Activated CD8-positive, alpha-beta memory T cell treated with anti-CD3 and anti-CD28 coated beads for 1 hour (primary cell): ENCODE measurements at places on chromosomes 7 and 10.

GRCh38 chr7:103437623-103438022 is 8.4 kb downstream of the SLC26A5 start:
- no peak for DNase-seq

DNA sequence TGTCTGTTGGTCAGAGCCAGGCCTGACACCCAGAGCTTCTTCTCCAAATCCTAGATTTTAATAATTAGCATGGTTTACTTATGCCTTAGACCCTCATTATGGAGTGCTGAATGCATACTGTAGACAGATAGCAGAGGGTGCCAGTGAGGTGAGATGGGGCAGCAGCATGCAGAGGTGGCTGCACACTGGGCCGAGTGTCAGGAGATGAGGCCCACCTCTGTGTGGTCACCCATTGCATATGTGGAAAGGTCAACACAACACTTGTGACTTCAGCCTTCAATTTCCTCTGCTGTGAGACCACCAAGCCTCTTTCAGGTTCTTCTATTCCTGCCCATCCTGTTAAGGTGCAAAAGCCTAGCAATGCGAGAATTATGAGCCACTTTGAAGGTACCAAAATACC is 39.7 kb upstream of the NMT2 start:
- DNase-seq = no peak

DNA sequence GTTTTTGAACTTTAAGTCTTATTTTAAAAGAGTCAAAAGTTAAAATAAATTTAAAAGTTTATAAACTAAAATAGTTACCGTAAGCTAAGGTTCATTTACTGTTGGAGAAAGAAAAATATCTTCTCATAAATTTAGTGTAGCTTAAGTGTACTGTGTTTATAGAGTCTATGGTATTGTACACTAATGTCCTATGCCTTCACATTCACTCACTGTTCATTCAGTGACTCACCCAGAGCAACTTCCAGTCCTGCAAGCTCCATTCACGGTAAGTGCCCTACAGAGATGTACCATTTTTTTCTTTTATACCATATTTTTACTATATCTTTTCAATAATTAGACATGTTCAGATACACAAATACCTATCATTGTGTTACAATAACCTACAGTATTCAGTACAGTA is 97.6 kb downstream of the PTN start:
- no peak for DNase-seq

GRCh38 chr10:99883523-99883922 is 101.1 kb downstream of the ABCC2 start:
- DNase-seq = no peak

- no peak for DNase-seq
Observed at GRCh38 chr10:28367929-28368484, 65.1 kb upstream of the MPP7 start.

DNA sequence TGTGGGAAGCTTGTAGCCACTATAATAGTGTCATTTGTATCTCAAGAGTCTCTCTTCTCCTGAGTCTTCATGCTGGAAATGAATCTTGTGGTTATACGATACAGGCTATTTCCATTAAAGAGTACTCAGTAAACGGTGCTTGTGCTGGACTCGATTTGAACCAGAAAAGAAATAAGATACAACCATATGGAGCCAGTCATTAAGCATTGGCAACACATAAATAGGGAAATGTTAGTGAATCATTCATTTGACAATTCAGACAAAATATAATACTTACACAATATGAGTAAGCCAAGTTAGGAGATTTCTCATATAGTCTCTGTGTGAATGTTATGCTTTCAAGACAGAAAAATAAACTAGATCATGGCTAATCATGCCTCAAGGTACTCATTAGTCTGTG is 356.8 kb downstream of the PLXDC2 start:
- DNase-seq = no peak

- no peak for DNase-seq
Observed at GRCh38 chr10:56593120-56593519, 232.1 kb upstream of the ZWINT start.

DNA sequence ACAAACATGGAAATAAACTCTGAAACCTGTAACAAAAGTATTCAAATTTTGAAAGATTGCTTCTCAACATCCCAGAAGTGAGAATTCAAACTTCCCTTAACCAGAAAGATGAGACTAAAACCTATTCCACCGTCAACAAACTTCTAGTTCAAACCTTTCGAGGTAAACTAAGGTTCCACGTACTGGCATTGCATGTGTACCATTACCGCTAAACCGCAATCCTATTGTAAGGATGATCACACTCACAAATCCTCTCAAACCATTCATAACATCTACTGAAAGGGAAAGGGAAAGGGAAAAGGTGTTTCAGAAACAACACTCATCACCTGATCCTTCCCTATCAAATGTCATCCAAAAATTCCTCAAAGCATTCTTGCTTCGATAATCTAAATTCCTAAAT is 3.1 kb downstream of the SMURF1 start:
- DNase-seq = no peak

DNA sequence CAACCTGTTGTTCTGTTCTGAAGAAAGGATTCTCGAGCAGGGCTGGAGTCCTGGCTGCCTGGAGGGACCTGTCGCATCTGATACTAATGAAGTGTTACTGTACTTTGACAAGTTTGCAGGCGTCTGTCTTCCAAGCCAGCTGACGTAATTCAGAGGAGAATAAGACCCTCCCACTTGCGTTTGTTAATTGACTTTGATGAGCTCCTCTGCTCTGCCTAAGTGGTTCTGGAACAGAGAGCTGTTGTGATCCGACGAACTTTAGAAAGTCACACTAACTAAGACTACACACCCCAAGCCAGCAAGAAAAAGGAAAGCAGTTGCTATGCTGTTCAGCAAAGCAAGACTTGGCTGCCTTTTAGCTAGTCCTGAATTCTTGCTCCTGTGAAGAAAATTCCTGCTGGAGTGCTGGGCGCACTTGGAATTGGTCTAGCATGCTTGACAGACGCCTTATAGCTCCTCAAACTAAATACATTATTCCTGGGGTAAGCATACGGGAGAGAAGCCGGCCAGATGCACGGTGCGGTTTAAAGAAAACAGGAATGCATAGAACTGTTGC is 200.3 kb downstream of the CACNB2 start:
- DNase-seq = no peak

DNA sequence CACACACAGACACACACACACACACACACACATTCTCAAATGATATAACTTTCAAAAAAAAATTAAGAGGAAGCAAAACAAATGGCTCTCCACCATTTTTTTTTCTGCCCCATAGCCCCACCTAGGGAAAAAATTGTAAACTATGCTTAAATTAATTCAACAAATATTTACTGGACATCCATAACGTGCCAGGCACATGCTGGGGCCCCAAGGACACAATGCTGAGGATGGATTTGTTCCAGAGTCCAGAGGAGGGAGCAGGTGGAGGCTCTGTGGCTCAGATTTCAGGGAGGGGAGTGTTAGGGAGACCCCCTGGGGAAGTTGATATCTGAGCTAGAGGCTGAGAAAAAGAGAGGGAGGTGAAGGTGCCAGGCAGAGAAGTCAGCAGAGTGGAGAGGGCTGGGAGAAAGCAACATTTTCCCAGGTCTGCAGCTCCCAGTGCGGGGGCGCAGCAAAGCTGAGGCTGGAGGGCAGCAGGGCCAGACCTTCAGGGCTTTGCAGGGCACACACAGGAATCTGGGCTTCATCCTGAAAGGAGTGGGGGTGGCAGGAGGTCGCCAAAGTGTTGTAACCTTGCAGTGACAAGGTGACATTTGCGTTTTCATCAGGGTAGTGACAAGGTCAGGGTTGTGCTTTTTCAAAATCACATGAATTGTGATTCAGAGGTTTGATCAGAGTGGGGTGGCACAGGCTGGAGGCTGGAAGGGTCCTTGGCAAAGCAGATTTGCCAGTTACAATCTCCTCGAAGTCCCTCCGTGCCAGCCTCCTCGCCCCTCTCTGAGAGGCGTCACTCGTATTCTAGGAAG is 261.6 kb downstream of the WDR11 start:
- DNase-seq = no peak

GRCh38 chr7:909358-910329 is 33.3 kb downstream of the GET4 start:
- DNase-seq = no peak

- DNase-seq = no peak
Observed at GRCh38 chr7:121605317-121605680, 209.2 kb upstream of the FAM3C start.

- DNase-seq = no peak
Observed at GRCh38 chr10:23110722-23111516, 15.5 kb downstream of the MSRB2 start.

DNA sequence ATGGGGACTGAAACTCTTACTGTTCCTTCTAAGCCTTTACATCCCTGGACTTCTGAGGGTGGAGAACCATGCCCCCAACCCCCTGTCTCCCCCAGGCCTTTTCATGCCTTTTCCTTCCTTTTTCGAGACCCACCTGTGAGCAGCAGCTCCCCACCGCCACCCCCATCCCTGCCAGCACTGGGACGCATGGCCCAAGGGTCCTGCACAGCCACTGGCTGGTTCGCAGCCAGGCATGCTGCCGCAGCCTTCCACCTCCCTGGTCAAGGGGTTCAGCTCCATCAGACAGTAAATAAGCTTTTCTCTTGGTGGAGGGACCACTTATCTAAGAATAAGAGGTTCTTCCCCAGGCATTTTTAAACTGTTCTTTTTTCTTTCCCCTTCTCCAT is 584.4 kb downstream of the GRM8 start:
- no peak for DNase-seq

GRCh38 chr10:120803972-120804371 is 47.2 kb upstream of the WDR11 start:
- DNase-seq = no peak

GRCh38 chr10:104923501-104923900 is 282.4 kb downstream of the SORCS3 start:
- no peak for DNase-seq

- no peak for DNase-seq
Observed at GRCh38 chr7:98281757-98282606, 496 bp downstream of the BRI3 start.

GRCh38 chr10:50619882-50620281 is 3.9 kb downstream of the SGMS1 start:
- DNase-seq = no peak

- no peak for DNase-seq
Observed at GRCh38 chr7:34487391-34488115, 170.5 kb upstream of the NPSR1 start.

GRCh38 chr7:129949292-129950133 is 3.2 kb downstream of the UBE2H start:
- DNase-seq = no peak

GRCh38 chr10:43064331-43065075 is 12.4 kb upstream of the RET start:
- DNase-seq = no peak

DNA sequence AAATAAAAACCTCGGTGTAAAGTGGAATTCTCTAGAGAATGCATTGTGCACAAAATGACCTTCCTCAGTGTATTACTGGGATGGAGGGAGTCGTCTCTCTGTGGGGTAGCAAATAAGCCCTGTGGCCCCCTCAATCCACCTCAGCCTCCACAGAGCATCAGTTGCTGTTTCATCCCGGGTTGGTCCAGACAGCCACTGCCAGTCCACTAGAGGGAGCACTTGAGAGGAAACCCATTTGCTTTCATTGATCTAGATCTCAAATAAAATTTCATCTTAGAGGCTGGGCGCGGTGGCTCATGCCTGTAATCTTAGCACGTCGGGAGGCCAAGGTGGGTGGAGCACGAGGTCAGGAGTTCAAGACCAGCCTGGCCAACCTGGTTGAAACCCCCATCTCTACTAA is 1128.7 kb downstream of the CNTNAP2 start:
- DNase-seq = no peak

GRCh38 chr10:60105295-60105695 is 198.9 kb upstream of the CCDC6 start:
- no peak for DNase-seq

DNA sequence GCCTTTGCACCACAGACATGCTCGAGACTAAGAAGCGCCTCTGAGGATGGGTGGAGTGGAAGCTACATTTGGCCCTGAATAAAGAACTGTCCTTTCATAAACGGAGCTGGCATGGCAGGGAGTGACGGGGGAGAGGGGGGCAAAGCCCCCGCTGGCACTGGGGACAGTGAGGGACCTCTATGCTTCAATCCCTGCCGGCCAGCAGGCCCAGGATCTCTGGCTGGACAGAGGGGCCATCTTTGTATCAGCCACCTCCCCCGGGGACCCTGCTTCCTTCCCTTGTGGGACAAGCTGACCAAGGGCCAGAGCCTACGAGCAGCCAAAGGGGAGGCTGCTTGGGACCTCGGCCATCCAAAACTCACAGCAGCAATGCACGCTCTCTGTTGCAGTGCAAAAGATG is 28.2 kb upstream of the ECHDC3 start:
- no peak for DNase-seq

DNA sequence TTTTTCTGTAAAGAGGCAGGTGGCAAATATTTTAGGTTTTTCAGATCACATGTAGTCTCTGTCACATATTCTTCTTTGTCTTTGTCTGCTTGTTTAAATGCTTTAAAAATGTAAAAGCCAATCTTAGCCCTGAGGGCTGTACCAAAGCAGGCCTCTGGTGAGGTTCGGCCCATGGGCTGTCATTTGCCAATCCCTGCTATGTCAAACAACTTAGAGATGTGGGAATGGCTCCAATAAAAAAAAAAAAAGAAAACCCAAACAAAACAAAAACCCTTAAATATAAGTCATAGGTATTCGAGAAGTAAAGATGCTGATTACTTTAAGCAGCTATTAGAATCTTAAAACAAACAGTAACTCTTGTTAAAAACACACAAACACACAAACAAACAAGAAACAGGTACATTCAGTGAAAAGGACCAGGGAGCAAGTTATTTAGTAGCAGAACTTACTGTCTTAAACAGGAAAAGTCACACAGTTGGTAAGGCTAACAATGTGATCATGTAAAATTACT is 61.4 kb upstream of the NAMPT start:
- DNase-seq = no peak

- no peak for DNase-seq
Observed at GRCh38 chr10:5434017-5434753, 21.8 kb downstream of the NET1 start.

DNA sequence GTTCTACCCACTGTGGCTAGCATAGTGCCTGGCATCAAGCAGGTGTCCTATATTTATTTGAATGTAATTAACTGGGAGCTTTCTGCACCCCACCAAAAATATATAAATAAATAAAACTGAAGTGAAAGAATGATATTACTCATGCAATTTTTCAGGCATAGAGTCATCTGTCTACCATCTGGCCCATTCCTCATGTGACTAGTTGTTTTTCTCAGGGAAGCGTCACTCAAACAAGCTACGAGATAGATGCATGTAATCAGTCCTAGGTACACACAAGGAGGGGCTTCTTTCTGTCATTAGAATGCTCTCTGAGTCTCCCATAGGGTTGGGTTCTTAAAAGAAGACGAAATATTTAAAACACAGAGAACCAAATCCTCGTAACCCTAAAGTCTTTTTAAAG is 255.5 kb upstream of the KMT2E start:
- no peak for DNase-seq

- no peak for DNase-seq
Observed at GRCh38 chr10:103934308-103934707, 16.3 kb upstream of the STN1 start.

GRCh38 chr7:157397731-157398691 is 61.2 kb downstream of the DNAJB6 start:
- no peak for DNase-seq

GRCh38 chr7:139054101-139054500 is 18.3 kb upstream of the ZC3HAV1L start:
- DNase-seq = no peak

- no peak for DNase-seq
Observed at GRCh38 chr10:114274616-114275453, 35.8 kb downstream of the VWA2 start.
